ENCODE measurements at places on chromosomes 5 and 9. TPM values are rescaled to one million over a fixed set of nuclear protein-coding genes. Genes with fewer than 3 reads are reported as not detected.

DNA sequence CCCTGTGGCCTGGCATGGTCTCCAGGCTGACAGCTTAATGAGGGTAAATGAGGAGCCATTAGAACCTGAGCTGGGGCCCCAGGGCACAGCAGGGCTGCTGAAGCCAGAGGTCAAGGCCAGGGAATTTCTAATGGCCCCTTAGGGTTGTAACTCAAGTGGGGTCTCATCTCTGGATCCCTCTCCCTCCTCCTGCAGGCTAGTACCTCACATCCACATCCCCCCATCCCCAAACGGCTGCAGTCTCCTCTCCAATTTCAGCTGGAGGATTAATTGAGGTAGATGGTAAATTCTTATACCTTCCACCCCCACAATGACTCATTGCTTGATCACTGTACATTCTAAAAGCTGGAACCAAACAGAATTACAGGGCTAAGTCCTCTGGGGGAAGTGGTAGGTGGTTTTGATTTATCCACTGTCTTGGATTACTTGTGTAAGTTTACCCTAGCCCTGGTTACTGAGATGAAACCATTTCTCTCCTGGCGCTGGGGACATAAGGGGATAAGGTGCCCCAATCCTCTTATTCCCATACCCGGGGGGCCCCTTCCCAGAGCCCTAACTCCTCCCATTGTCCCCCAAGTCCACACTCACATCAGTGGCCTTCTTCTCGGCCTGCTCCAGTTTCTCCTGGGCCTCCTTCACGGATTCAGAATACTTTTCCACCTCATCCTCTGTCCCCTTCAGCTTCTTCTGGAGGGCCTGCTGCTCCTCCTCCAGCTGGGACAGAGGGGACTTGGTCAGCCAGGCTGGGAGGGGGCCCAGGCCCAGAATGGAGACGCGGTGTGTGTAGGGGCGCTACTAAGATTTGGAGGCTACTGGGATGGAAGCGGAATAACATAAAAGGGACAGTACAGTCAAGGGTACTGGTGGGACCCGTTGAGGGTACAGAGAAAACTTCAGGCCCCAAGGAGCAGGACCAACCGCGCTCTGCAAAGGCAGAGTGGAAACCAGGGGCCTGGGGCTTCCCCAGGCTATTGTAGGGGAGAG is 875 bp downstream of the TPM2 start:
- no peaks in the 10 kb centered on the region for H3K27me3 ChIP-seq
- H3K4me1 ChIP-seq, result peaks cover 12% of the 10 kb centered on the region
- peak overlapping the region; percentile 50 for H3K27ac ChIP-seq

GRCh38 chr9:133335924-133336811 is at the start of gene SURF6:
Gene SURF6, minus strand, starts transcription at chr9:133336188. Its CDS starts 56 bp downstream, at chr9:133336132.
- H3K4me1 ChIP-seq, result peaks cover 35% of the 10 kb centered on the region
- H3K27me3 ChIP-seq, result no peaks in the 10 kb centered on the region
- peak within 1 kb of the TSS; percentile 95 for H3K27ac ChIP-seq

DNA sequence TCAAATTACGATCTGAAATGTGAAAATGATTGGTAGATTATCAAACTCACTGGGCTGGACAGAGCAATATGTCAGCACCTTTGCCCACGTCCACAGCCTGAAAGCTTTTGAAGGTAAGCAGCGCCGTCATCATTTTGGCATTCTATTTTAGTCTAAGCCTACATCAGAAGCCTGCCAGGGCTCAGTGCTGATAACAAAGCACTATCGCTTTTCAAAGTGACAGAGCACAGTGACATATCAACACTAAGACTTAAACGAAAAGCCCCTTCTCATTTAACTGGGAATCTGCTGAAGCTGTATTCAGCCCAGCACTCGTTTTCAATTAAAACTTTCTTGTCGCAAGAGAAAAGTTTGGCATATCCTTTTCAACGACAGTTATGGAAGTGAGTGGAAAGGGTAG is 1076.3 kb downstream of the PTPRD start:
- H3K4me1 ChIP-seq, result no peaks in the 10 kb centered on the region
- H3K4me3 ChIP-seq, result no peak overlapping the region
- H3K36me3 ChIP-seq, result no peaks in the 10 kb centered on the region
- H3K27ac ChIP-seq, result no peak overlapping the region
- no peaks in the 10 kb centered on the region for H3K27me3 ChIP-seq

DNA sequence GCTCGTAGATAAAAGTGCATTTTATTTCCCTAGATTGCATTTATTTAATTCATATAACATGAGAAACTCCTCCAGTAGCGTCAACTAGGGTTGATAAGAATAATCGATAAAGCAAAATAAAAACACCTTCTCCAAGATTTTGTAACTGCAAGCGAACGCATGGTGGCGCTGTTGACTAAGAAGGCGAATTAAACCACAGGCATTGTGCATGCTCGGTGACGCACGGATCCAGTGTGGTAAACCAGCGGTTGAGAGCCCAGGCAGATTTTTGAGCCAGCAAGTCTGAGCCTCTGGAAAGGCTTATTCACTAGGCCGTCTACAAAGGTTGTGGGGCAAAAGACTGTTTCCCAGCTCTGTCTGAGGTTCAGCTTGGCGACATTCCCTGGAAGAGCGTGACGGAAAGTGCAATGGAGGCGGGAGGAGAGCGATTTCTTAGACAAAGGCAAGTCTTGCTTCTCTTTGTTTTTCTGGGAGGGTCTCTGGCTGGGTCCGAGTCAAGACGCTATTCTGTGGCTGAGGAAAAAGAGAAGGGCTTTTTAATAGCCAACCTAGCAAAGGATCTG is at the start of gene PCDHB3:
TSS of gene PCDHB3 (plus strand) at position 231 of the 563 bp plus-strand sequence. CDS start at position 408, 177 bp downstream.
- no peaks in the 10 kb centered on the region for H3K4me1 ChIP-seq
- H3K4me3 ChIP-seq, result no peak within 1 kb of the TSS
- H3K27me3 ChIP-seq, result peaks cover 8% of the 10 kb centered on the region
- H3K36me3 ChIP-seq, result no peaks in the 10 kb centered on the region

TAF11L10 gene
- total RNA-seq, result not detected

DNA sequence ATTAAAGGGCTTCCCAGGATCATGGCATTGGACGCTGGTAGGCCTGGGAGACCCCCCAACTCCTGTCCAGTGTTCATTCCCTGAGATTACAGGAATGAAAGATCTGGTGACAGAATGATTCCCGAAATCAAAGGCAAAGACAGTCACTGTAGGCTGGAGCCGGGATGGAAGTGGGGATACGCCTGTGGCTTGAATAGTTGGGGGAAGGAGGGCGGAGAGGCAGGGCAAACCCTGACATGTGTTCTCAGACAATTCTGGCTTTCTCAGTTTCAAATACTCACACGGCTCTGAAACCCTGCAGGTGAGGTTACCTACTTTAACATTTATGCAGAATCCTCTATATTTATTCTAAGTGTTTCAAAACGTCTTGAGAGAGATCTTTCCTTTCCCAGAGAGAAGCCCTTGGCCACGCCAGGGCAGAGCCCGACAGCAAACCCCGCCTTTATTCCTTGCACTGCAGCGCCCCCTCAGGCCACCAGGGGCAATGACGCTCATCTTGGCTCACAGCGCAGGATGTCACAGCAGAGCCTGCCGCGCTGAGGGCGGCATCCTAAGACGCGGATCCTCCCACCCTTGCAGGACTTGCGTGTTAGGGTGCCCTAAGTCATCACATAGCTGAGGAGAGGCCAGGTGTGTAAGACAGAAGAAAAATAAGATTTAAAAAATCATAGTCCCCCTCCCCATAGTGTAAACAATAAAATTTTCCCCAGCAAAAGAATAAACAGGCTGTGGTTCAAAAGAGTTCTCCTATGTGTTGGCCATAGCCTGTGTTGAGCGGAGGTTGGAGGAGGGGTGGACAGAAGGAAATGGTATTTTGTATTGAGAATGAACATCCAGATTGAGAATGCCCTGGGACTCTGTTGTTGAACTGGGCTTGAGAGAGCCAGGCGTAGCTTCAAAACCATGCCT is 284.5 kb downstream of the NTRK2 start:
- H3K27me3 ChIP-seq, result peaks cover 2% of the 10 kb centered on the region
- H3K27ac ChIP-seq, result no peak overlapping the region
- no peak overlapping the region for H3K4me3 ChIP-seq
- H3K4me1 ChIP-seq, result peaks cover 2% of the 10 kb centered on the region
- peak; percentile 69 for DNase-seq

GRCh38 chr5:140157032-140157781 is 17.8 kb upstream of the CYSTM1 start:
- peak overlapping the region; percentile 1 for H3K27ac ChIP-seq
- peak; percentile 85 for DNase-seq
- peaks cover 3% of the 10 kb centered on the region for H3K27me3 ChIP-seq
- no peaks in the 10 kb centered on the region for H3K36me3 ChIP-seq

DNA sequence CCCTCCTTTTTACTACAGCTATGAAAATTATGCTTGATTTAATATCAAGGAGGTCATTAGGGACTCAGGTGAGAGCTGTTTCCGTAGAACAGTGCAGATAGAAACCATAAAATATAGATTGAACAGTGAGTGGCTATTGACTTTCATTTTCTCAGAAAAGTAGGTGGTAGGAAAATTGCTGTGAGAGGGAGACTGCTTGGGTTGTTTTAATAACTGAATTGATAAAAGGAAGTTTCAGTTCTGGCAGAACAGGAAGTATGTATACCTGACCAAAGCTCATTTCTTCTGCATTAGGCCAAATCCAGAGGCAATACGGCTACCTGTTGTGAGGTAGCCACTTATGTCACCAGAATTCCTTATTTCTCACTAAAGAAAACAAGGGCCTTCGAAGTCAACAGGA is 761.7 kb upstream of the ARRDC3 start:
- no peaks in the 10 kb centered on the region for H3K36me3 ChIP-seq
- H3K27me3 ChIP-seq, result no peaks in the 10 kb centered on the region
- H3K4me3 ChIP-seq, result no peak overlapping the region
- H3K4me1 ChIP-seq, result no peaks in the 10 kb centered on the region

DNA sequence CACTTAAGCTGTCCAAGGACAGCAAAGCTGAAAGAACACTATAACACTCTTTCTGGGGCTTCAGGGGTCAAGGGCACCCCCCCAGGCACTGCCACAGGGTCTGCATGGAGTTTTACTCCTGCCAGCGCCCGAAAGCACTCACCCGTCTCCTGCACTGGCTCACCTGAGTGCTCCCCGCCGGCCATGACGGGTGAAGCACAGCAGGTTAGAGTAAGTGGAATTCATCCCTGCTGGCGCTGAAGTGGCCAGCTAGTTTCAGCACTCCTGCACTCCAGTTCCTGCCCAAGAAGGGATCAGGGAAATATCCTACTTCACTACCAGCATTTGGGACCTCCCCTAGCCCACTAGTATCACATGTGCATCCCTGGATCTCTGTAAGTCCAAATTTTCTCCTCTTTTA is 516.0 kb downstream of the ZNF608 start:
- H3K27ac ChIP-seq, result no peak overlapping the region
- no peak overlapping the region for H3K4me3 ChIP-seq
- no peak for DNase-seq
- no peaks in the 10 kb centered on the region for H3K27me3 ChIP-seq

GTF2H2C gene
- 33.8 TPM for total RNA-seq

DNA sequence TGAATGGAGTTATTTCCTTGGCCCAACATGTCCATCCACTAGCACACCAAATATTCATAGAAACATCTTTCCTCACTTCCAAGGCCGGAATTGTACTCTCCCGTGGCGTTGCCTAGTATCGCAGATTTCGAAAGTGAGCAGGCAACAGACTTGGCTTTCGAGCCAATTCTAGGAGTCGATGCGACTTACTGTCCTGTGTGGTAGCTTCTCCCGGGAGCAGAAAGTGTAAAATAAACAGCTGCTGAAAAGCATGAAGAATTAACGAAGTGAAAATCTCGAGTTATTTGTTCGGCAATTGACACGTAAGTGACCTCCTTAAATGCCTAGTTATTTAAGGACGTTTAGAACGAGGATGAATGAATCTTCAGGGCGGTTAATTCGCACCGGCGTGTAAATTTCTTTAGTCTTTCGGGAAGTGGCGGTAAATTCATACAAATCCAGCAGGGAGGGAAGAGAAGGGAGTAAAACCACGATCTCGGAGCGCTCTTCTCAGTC is 449 bp upstream of the PCSK5 start:
- H3K27ac ChIP-seq, result peak overlapping the region; percentile 86
- H3K27me3 ChIP-seq, result no peaks in the 10 kb centered on the region
- H3K36me3 ChIP-seq, result no peaks in the 10 kb centered on the region
- DNase-seq, result peak; percentile 34
- H3K4me1 ChIP-seq, result peaks cover 29% of the 10 kb centered on the region
- peak overlapping the region; percentile 90 for H3K4me3 ChIP-seq

GRCh38 chr9:11103525-11103924 is 490.7 kb upstream of the PTPRD start:
- no peaks in the 10 kb centered on the region for H3K4me1 ChIP-seq
- no peak for DNase-seq
- H3K36me3 ChIP-seq, result no peaks in the 10 kb centered on the region
- no peaks in the 10 kb centered on the region for H3K27me3 ChIP-seq

FOXD4 gene
- 0.17 TPM for total RNA-seq

NPR3 gene
- not detected for total RNA-seq

GRCh38 chr5:85132269-85132668 is 747.6 kb upstream of the EDIL3 start:
- DNase-seq, result no peak
- no peak overlapping the region for H3K4me3 ChIP-seq
- H3K36me3 ChIP-seq, result no peaks in the 10 kb centered on the region
- no peak overlapping the region for H3K27ac ChIP-seq

DNA sequence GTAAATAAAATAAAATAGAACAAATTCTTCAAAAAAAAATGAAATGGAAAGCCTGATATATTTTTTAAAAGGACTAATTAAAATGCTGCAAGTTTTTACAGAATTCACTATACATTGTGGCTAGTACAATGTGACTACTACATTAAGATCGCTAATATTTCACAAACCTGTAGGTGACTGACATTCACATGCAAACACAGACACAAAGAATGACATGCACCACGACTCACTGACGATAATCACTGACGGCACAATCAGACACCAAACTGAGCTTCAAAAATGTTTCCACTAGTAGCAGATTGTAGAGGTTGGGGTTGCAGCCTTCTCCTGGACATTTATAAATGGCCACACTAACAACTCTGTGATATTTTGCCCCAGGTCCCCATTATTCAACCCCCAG is 637.7 kb upstream of the DMAC1 start:
- no peak overlapping the region for H3K4me3 ChIP-seq
- H3K36me3 ChIP-seq, result no peaks in the 10 kb centered on the region
- DNase-seq, result no peak
- H3K27ac ChIP-seq, result no peak overlapping the region
- H3K27me3 ChIP-seq, result no peaks in the 10 kb centered on the region

CATSPER3 gene
- total RNA-seq, result 0.44 TPM

DNA sequence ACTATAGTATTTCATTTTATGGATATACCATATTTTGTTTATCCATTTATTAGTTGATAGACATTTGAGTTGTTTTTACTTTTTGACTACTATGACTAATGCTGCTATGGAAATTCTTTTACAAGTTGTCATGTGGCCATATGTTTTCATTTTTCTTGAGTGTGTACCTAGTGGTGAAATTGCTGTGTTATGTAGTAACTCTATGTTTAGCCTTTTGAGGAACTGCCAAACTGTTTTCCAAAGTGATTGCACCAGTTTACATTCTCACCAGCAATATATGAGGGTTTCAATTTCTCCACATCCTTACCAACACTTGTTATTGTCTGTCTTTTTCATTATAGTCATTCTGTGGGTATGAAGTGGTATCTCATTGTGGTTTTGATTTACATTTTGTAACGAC is 75.4 kb downstream of the GRIA1 start:
- H3K4me3 ChIP-seq, result no peak overlapping the region
- H3K27ac ChIP-seq, result no peak overlapping the region
- H3K36me3 ChIP-seq, result no peaks in the 10 kb centered on the region
- H3K27me3 ChIP-seq, result no peaks in the 10 kb centered on the region
- no peak for DNase-seq
- no peaks in the 10 kb centered on the region for H3K4me1 ChIP-seq

GRCh38 chr5:173629628-173630027 is 13.2 kb upstream of the BOD1 start:
- no peaks in the 10 kb centered on the region for H3K36me3 ChIP-seq
- no peak for DNase-seq
- H3K27ac ChIP-seq, result no peak overlapping the region
- H3K27me3 ChIP-seq, result peaks cover 7% of the 10 kb centered on the region
- no peaks in the 10 kb centered on the region for H3K4me1 ChIP-seq
